CD4-positive, alpha-beta T cell (primary cell): ENCODE measurements at places on chromosomes 7 and 10.
A peak's percentile ranks its signal among the peaks of the same experiment; 100 is the strongest.

GRCh38 chr10:54985732-54986131, 184.7 kb upstream of the PCDH15 start:
- no peak for DNase-seq

- no peak for DNase-seq
Observed at GRCh38 chr10:125060026-125060425, 100.3 kb downstream of the CTBP2 start.

- DNase-seq = peak; percentile 40
Observed at GRCh38 chr7:129169171-129169671, 19.2 kb upstream of the SMO start.

DNA sequence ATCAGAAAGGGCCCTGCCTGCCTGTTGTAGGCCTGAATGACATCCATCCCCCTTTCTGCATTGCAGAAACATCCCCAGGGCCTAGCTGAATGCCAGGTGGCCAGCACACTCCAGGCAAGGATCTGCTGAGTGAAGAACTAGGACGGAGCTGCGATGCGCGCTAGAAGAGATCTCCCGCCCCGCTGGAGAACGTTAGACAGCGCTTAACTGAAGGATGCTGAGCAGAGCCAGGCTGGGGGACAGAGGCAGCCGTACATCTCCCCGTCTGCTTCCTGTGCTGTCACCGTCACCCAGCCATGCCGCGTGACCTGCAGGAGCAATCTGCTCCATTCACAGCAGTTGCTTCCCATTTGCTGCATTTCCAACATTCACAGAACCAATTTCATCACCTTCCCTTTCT, 73.3 kb downstream of the FAM53B start:
- DNase-seq = no peak

GRCh38 chr10:23341004-23341403, 3.6 kb downstream of the C10orf67 start:
- DNase-seq = peak; percentile 52

GRCh38 chr10:10903620-10904019, 114.1 kb upstream of the CELF2 start:
- DNase-seq = no peak

DNA sequence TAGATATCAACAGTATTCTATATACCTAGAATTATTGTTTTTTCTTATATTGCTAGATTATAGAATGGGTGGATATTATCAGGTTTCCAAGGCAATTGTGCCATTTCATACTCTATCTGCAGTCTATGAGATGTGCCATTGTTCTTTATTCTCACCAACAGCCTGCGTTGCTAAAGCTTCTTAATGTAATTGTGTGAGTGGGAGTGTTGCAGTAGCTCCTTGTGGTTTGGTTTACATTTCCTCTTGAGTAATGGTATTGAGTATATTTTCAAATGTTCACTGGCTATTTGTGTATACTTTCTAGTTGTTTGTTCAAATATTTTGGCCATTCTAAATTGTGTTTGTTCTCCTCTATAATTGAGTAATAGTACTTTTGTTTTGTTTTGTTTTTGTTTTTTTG, 199.2 kb downstream of the TFEC start:
- DNase-seq = no peak

DNA sequence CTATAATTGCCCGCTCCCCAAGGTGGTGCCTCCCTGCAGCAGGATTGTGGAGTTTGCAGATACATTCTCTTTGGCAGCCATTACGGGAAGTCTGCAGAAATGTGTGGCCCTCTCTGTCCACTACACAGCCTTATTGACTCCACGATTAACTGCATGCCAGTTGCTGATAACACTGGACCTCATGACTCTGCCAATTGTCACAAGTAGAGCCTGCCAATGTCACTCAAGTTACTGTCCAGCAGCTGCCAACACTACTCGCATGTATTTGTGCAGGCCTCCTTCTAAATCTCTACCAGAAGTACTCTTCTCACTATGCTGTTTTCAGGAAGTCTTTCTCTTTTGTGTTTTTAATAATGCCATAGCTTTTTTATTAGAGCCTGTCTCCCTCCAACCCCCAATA, 128.8 kb downstream of the PPP1R3A start:
- DNase-seq = no peak

DNA sequence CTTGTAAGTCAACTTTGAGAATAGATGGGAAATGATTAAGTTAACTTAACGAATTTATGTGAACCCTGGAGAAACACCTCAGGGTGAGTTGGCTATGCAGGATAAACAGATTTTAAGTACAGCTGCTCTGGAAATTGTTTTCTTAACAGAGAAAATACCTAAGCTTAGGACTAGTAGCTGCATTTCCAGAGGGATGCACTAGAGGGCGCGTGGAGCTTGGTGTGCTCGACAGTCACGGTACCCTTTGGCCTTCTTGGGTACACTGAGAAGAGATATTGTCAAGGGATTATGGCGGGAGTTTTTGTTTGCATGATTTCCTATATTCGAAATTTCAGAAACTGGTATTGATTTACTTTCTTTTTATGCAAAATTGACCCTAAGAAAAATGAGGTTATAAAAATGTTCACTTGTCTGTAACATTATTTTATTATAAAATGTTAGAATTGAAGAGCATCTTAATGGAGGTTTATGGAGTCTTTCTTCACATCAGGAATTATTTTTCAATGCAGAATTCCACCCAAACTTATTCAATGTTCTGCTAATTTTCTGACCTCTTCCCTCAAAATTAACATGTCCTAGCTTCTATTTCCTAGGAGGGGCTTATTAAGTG, 58.4 kb upstream of the MYO3A start:
- peak; percentile 46 for DNase-seq

DNA sequence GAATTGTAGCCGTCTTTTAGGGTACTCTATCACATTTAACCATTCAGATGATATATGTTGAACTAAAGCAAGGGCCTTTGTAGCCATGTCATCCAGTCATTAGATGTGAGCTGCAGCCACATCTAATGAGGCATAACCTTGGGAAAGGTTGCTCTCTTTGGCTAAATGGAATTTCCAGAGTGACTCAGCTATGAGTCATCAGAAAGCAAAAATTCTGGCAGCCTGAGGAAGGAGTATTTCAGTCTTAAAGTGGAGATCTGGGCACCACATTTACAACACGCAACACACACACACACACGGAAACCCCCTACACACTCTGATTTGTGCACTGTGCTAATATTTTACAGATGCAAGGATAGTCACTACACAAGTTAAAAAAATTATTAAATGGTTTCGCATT, 176.9 kb upstream of the ZWINT start:
- DNase-seq = no peak

GRCh38 chr10:121165276-121165675, 314.1 kb downstream of the WDR11 start:
- no peak for DNase-seq

DNA sequence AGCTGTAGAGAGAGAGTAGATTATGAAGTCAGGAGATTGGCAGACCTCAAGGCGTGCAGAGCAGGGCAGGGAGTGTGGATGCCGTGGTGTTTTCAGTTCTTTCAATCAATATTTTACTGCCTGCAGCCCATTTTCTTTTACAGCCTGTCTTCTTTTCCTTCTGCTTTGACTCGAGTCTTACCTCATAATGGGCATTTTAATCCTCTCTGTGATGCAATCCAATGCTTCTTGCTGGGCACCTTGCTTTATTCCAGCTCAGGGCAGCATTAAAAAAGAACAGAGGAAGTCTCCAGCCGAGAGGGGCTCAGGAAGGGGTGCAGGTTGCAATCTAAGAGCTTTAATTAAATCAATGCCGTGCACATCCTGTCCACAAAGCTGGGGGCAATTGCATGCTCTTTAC, 839.0 kb downstream of the LRMDA start:
- no peak for DNase-seq
